ENCODE measurements at places on chromosomes 5 and 9. TPM values are rescaled to one million over a fixed set of nuclear protein-coding genes. Genes with fewer than 3 reads are reported as not detected.
A peak's percentile ranks its signal among the peaks of the same experiment; 100 is the strongest.

DNA sequence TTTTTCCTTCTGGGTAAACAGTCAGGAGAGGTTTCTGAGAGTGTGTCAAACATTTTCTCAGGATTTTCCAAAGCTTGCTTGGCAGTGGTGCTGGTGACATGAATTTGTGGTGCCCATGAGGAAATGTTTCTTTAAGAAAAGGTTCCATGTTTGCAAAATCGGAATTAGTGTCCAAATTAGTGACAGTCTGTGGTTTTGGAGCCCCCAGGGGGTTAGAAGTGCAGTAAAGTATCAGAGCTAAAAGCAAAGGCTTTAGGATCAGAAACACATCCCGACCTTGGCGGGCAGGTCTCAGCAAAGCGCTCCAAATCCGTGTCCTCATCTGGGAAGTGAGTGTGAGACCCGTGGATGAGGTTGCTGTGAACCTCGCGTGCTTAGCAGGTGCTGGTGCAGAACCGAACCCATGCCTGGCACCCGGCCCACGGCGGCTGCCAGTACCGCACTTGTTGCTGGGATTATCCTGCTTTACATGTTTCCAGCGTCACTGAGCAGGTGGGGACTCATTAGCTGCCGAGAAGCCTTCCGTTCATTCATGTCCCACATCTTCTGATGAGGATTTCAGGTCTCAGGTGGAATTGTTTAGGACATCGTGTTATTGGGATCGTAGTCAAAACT, 70.8 kb upstream of the COL5A1 start:
- peak; percentile 10 for DNase-seq

DNA sequence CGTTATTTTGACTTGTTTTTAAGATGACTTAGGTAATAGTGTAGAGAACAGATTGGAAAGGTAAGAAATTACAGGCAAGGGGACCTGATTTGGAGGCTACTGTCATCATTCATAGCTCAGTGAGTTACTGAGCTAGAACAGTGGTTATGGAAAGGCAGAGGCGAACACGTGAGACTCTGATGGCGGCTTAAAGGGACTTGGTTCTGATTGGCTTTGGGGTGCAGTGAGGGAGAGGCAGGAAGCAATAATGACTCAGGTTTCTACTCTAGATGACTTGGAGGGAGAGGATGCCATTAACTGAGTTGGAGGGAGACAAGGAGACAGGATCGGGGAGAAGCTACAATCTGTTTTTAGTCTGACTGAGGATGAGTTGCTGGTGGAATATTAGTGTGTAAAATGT, 3.0 kb downstream of the F2RL2 start:
- no peak for DNase-seq

DNA sequence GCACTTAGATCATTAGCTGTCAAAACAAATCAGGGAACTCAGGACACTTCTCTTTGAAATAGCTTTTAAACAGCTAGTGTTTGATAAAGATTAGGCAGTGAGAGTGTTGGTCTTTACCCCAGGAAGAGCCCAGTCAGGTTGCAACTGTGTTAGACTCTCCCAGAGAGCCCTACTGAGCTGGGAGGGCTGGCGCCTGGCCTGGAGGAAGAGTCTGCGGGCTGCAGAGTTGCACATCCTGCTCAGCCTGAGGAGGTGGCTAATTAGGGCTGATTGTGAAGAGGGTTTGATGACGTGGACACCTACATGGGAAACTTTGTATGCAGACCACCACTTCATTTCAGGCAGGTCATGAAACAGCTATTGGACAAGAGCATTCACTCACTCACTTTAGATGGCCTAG, 112.0 kb downstream of the TMEM174 start:
- no peak for DNase-seq

GRCh38 chr9:21524099-21524830, 42.2 kb upstream of the IFNE start:
- no peak for DNase-seq

GRCh38 chr5:156515121-156515520, 188.2 kb downstream of the SGCD start:
- no peak for DNase-seq

GRCh38 chr9:114973216-114973615, 42.8 kb upstream of the TNFSF8 start:
- DNase-seq, result no peak

DNA sequence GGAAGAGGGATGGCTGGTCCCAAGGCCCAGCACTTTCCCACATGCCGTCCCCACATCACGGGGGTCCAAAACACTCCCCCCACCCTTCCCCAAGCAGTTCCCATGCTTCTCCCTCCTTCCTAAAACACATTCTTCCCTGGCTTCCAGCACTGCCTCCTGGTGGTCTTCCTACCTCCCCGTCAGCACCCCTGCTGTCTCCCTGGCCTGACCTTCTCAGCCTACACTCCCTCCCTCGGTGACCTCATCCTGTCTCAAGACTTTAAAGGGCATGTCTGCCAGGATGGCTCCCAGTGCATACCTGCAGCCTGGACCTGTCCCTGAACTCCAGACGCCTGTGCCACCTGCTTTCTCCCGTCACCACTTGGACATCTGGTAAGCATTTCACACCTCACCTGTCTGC, 4.3 kb upstream of the NCS1 start:
- no peak for DNase-seq

DNA sequence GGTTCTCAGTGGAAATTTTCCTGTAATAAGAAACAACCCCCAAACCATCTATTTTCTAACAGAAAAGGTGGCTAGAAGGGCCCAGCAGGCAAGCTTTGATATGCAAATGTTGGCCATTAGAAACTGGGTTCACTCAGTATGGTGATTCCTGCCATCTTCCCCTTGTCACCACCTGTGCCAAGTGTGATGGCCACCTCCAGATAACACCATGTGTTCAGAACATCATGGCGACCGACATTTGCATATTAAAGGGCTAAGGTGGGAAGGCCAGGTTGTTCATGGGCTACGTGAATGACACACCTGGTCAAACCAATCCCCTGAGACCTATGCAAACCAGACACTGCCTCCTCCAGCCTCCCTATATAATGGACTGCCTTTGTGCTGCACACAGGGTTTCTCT, 20.4 kb downstream of the FOXE1 start:
- no peak for DNase-seq

DNA sequence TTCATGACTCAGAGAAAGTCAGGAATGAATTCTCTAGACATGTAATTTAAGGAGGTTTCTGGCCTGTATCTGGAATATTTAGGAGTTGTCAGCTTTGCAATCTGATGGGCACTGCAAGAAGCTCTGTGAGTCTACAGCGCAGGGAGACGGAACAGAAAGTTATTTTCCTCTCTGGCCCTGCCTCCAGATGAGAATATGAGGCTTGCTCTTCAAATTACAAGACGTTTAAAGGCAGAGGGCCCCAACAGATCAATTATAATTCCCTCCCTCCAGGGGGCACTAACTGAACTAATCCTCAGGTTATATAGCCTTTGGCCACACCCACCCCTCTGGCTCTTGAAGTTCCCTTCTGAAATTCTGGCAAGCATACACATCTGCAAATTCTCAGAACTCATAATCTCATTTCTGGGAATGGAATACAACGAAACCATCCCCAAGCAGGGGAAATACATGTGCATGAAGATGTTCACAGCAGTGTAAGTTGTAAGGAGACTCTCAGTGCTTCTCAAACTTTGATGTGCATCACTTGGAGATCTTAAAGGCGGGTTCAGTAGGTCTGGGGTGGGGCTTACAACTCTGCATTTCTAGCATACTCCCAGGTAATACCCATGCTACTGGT, 307.6 kb downstream of the CWC27 start:
- DNase-seq, result no peak

DNA sequence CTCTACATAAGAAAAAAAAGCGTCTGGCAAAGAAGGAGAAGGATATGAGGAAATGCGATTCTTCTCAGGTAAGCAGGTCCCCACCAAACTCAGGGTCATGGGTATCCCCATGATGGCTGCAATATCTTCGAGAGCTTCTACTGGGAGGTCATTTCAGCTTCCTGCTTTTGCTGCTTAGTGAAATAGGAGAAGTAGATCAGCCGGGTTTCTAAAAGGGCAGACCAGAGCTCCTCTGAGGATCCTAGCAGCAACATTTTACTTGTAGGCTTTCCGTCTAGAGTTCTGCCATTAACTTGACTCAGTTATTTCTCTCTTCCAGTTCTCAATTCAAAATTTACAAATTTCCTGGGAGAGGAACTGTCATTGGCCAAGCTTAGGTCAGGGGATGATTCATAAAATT, 134.7 kb downstream of the DPYSL3 start:
- DNase-seq, result no peak

Gene RGS7BP
- total RNA-seq, result 1.8 TPM

- no peak for DNase-seq
These were observed 1196.9 kb upstream of the C9orf72 start for GRCh38 chr9:28770226-28770625.

Gene ROR2
- 1.1 TPM for total RNA-seq

DNA sequence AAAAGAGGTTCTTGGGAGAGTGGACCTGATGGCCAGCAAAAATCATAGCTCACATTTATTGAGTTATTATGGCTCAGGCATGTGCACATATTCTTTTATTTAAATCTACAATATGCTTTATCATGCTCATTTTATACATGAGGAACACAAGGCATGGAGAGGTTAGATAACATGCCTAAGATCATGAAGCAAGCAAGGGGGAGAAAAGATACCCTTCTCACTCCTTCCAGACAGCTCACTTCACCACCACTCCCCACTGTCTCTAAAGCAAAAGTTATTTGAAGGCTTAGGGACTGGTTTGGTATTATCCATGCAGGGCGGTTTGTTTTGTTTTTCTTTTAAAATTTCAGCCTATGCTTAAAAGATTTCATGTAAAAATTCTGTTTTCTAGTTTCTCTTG, 59.0 kb upstream of the PDE8B start:
- no peak for DNase-seq

- DNase-seq, result no peak
These were observed 68.7 kb downstream of the SHB start for GRCh38 chr9:38000332-38000731.
